ENCODE measurements at places on chromosomes 7 and 10.

DNA sequence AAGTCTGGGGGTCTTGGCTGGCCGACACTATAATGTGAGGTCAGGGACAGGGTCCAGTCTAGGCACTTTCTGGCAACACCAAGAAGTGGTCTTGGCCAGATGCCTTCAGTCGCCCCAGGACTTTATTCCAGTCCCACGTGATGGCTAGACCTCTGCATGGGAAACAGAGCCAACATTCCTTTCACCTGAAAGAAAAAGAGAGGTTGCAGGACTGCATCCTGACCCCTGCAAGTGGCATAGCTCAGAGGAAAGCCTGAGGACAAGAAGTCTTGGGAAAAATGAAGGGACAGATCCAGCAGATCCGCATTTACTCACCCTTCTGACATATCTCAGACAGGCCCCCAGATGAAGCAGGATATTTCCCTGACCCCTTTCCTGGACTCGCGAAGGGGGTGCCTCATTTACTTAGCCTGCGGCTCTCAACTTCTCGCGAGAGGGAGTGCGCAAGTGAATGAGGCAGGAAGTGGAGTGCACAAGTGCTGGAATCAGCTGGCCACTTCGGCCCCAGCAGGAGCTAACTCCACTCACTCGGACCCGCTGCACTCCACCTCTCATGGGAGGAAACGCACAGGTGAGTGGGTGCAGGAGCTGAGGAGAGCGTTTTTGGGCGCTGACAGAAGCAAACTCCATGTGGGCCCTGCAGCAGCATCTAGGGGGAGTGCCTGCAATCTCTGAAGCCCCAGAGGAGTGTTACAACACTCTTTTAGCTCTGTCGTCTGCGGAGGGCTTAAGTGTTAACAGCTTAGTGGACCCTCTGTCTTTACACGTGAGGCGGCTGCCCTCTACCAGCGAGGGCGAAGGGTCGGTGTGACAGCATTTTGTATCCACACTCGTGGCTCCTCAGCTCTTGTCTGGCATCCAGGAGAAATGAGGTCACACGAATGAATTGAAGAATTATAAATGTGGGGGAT is 916.2 kb upstream of the GHITM start:
- no peak overlapping the region for H3K27ac ChIP-seq
- H3K36me3 ChIP-seq: no peaks in the 10 kb centered on the region
- H3K27me3 ChIP-seq: no peaks in the 10 kb centered on the region
- no peaks in the 10 kb centered on the region for H3K4me1 ChIP-seq
- no peak overlapping the region for H3K4me3 ChIP-seq
- no peak for DNase-seq

- no peak overlapping the region for H3K4me3 ChIP-seq
- no peaks in the 10 kb centered on the region for H3K27me3 ChIP-seq
- H3K27ac ChIP-seq: peak overlapping the region; percentile 67
- peaks cover 40% of the 10 kb centered on the region for H3K4me1 ChIP-seq
- peaks cover 10% of the 10 kb centered on the region for H3K36me3 ChIP-seq
Measured at GRCh38 chr7:601595-602340, 82.1 kb upstream of the PDGFA start.

- no peaks in the 10 kb centered on the region for H3K27me3 ChIP-seq
- DNase-seq: no peak
- H3K36me3 ChIP-seq: no peaks in the 10 kb centered on the region
- no peak overlapping the region for H3K4me3 ChIP-seq
Measured at GRCh38 chr7:142788303-142789289, 17.8 kb downstream of the PRSS2 start.

DNA sequence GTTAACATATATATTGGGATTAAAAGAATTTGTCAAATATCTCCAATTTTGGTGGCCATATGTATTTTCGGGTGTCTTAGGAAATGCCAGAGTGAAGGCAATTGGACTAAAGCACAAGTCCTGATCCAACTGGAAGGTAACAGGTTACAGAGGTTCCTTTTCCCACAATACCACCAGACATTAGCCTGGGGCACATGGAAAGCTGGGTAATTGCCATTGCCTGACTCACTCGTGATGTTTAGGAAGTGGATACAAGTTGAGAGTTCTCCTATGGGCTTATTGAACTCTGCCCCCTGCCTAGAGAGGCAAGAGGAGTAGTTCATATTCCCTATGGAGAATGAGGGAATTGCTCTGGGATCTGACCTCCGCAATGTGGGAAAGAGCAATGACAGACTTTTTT is 5.7 kb downstream of the DNAH11 start:
- H3K4me3 ChIP-seq: no peak overlapping the region
- no peaks in the 10 kb centered on the region for H3K36me3 ChIP-seq
- H3K27me3 ChIP-seq: peaks cover 17% of the 10 kb centered on the region
- no peak overlapping the region for H3K27ac ChIP-seq

DNA sequence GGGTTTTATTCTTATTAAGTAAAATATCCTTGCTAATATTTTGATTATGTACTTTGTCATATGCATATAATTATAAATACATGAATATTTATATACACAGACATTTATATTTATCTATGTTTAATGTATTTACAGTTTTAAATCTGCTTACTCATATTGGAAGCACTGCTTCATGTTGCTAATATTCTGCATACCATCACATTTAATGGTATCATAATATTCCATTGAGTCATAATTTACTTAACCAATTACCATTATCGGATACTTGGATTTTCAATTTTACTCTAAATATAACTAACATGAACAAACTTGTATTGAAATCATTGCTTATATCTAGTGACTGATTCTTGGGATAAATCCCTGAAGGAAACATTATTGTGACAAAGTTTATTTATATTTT is 155.2 kb downstream of the MBL2 start:
- no peaks in the 10 kb centered on the region for H3K36me3 ChIP-seq
- no peak overlapping the region for H3K4me3 ChIP-seq
- DNase-seq: no peak
